ENCODE measurements at places on chromosomes 6 and 20. TPM values are rescaled to one million over a fixed set of nuclear protein-coding genes. Genes with fewer than 3 reads are reported as not detected.

NKX2-4 gene
- total RNA-seq: 1.1 TPM

ZNF334 gene
- total RNA-seq: 0.14 TPM

GPLD1 gene
- total RNA-seq: not detected

HLA-DOA gene
- total RNA-seq: 0.14 TPM

SLC17A1 gene
- total RNA-seq: not detected

PDE7B gene
- total RNA-seq: 1.7 TPM

SGK1 gene
- 47.5 TPM for total RNA-seq

CLIC5 gene
- not detected for total RNA-seq

- peak; percentile 48 for DNase-seq
Observed at GRCh38 chr6:31940256-31940664, 5.6 kb upstream of the CFB start.

DNA sequence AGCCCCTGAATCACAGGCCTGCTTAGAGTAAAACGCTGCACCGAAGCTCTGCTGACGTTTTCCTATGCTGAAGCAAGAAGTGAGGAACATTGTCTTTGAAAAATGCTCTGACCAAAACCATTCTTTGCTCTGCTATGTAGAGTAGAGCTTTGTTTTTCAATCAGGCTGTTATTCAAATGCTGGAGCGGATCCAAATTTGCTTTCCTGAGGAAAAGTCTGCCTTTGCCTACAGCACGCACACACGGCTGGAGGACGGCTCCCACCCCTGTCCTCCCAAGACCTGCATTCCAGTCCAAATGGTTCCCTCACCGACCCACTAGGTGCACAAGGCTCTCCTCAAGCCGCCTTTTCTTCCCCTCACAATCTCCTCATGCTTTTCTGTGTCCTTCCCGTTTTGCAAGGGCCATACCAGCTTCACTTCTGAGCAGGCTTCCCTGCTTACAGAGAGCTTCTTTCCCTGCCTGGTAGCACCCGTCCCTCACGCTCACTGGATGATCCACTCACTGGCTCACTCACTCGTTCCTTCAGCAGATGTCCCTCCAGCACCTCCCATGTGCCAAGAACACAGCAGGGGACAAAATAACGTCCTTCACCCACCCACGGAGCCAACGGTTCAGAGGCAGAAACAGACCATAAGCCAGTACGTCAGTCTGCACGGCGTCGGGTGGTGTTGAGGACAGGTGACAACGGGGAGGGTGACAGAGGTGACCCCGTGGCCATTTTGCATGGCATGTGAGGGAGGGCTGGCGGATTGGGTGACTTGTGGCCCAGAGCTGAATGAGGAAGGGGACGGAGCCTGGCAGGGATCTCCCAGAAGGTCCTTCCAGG, 137.9 kb upstream of the NEDD9 start:
- DNase-seq: no peak

GRCh38 chr6:159106627-159107241, 61.9 kb upstream of the TAGAP start:
- no peak for DNase-seq

DNA sequence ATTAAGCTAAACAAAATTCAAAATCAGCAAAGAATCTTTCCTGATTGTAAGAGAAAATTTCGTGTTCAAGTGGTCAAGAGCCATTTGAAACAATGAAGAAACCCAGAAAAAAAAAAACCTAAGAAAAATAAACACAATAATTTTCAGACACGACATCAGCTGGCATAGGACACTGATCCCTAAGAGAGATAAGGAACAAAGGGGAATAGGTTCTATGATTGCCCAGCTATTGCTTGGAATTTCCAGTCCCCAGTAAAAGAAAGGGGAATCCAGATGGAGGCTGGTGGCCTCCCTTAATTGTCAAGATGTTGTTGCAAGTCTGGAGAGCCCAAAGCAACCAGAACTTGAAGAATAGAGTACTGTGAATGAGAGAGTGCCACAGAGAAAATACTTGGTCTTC, 48.5 kb downstream of the COL12A1 start:
- peak; percentile 26 for DNase-seq

DNA sequence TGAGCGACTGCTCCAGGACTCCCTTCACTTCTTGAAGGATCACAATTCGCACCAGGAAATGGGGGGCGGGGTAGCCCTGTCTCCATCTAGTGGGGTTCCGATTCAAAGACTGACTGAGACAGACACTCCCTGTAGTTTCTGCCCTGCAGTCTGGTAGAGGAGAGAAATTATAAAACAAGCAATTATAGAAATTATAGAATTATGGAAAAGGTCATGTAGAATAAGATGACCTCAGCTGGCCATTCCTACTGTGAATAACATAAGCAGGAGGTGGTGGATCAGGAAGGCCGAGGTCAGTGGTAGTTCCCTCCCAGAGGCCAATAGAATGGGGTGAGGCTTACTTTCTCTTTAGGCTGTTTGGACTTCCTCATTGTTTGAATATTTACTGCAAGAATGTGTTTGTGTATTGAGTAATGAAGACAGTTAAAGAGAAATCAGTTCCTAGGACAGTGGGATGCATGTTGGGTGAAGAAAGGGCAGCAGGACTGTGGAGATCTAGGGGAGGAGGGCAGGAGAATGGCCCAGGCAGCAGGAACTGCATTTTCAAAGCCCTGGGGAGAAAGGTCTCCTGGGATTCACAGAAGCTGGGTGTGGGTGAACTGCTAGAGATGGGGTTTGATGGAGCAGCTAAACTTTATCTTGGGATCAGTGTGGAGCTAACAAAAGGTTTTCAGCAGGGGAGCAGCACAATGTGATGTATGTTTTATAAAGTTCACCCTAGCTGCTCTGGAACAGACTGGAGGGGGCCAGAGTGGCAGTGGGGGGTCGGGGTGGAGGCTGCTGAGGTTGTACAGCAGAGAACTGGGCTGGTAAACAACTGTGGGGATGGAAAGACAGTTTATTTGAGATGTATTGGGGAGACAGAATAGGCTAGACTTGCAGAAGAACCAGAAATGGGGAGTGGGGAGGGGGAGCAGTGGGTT, 2.1 kb downstream of the ZNF341 start:
- DNase-seq: peak; percentile 23

GRCh38 chr6:80003826-80004172, 650 bp upstream of the TTK start:
- no peak for DNase-seq

GRCh38 chr6:110039981-110040383, 61.9 kb downstream of the GPR6 start:
- DNase-seq: no peak

- no peak for DNase-seq
Observed at GRCh38 chr6:137821491-137821890, 45.6 kb upstream of the TNFAIP3 start.

GRCh38 chr20:11323816-11324215, 593.9 kb upstream of the BTBD3 start:
- no peak for DNase-seq

- DNase-seq: no peak
Observed at GRCh38 chr6:51450248-51450957, 631.7 kb downstream of the TFAP2B start.

- peak; percentile 46 for DNase-seq
Observed at GRCh38 chr6:112029045-112029822, 24.7 kb upstream of the CCN6 start.

DNA sequence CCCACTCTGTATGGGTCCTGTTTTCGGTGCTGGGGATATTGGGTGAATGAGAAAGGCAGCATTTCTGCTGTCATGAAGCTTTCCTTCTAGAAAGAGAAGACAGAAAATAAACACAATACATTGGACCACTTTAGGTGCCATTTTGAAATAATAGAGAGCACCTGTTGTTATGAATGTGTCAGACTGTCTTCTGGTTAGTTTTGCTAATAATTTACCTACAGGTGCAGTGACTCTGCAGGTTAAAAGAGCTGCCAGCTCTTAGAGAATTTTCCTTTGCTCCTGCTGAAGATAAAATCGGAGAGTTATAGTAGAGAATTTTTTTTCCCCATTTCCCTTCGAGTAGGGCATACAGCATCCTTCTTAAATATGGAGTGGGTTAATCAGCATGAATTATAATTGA, 21.9 kb upstream of the GCLC start:
- no peak for DNase-seq

GRCh38 chr6:126574301-126574700, 234.4 kb downstream of the CENPW start:
- no peak for DNase-seq

GRCh38 chr6:119129148-119129967, 50.9 kb upstream of the FAM184A start:
- peak; percentile 13 for DNase-seq

DNA sequence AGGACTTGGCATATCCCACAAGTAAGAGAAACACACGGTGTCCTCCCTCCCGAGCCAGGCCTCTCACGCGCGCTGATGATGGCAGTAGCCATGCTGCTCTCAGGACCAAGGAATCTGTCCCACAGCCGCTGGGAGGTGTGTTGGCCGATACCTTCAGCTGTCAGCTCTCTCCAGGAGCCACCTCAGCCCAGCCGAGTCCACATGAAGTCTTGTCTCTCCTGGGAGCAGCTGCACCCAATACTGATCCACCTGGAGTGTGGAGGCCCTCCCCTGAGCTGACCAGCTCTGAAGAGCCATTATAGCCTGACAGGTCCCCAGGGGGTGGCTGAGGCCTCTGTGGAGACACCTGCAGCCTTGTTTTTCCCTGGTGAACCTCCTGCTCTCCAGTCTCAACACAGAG, 23.8 kb upstream of the NXT1 start:
- DNase-seq: no peak

- DNase-seq: peak; percentile 95
Observed at GRCh38 chr6:71478834-71479541, 190.4 kb downstream of the OGFRL1 start.

DNA sequence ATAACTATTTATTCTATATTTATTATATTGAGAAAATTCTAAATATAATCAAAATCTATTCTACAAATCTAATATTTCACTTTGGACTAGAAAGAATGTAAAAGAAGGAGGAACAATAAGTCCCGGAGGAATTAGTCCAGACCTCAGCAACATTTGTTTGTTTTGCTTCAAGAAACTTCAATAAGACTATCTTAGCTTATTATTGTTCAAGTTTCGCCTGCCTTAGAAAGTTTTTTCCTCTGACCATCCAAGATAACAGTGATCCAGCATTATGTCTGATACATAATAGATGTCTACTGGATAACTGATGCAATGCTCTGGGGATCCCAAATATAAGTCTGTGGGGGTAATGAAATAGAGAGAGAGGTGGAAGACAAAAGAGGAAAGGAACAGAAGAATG, 28.7 kb upstream of the NT5E start:
- DNase-seq: no peak

DNA sequence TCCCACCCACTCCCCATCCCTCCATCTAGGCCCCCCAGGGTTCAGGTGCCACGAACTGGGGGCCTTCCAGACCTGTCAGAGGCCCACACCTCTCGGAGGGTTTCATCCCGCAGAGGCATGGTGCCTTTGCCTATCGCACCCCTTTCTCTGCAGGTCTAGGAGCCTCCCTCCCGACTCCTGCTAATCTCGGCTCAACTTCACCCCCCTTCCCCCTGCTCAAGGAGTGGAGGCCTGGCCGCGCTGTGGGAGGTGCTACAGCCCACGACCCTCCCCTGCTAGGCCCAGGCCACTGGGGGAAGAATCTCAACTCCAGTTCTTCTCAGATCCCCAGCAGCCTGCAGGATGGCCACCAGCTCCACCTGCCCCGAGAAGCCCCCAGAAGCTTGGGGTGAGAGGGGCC, at the start of gene TULP1:
TSS of gene TULP1 (minus strand) at position 157 of the 400 bp plus-strand sequence. CDS start at position 119, 38 bp downstream.
- DNase-seq: no peak

GRCh38 chr6:9161731-9162130, 726.4 kb upstream of the SLC35B3 start:
- no peak for DNase-seq

GRCh38 chr6:124164343-124164742, 360.7 kb downstream of the NKAIN2 start:
- no peak for DNase-seq

GRCh38 chr6:76892542-76892941, 570.7 kb downstream of the HTR1B start:
- DNase-seq: no peak

- no peak for DNase-seq
Observed at GRCh38 chr6:37998366-37998765, 178.8 kb downstream of the ZFAND3 start.

- no peak for DNase-seq
Observed at GRCh38 chr6:141551318-141551717, 581.4 kb upstream of the GJE1 start.

DNA sequence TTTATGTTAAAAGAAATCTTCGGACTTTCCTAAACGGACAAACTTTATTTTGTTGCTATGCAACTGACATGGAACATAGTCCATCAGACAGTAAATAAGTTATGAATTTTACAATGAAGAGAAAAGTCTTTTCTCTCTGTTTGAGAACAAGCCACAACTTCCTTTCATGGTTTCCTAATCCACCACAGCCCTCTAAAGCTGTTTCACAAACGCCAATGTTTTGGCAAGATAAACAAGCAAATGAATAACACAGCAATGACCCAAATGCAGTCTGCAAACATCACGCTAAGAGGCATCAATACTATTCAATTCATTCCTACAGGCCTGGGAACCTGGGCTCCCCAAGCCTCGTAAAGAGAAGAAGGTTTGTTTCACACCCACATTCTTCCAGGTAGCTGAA, 60.4 kb downstream of the HAO1 start:
- peak; percentile 49 for DNase-seq

- no peak for DNase-seq
Observed at GRCh38 chr6:2197984-2198383, 47.4 kb downstream of the GMDS start.
